NCI-H748 treated with DMSO at 0.1 percent for 48 hours (cell line): ENCODE measurements at places on chromosomes 1 and 21.
A peak's percentile ranks its signal among the peaks of the same experiment; 100 is the strongest.

GRCh38 chr1:174680101-174680500, 232.3 kb downstream of the GPR52 start:
- peak; percentile 9 for DNase-seq

GRCh38 chr1:87759421-87760087, 430.9 kb downstream of the LMO4 start:
- no peak for DNase-seq

- no peak for DNase-seq
Measured at GRCh38 chr1:3898475-3898735, 1.7 kb downstream of the C1orf174 start.

- no peak for DNase-seq
Measured at GRCh38 chr1:216830424-216831210, 107.4 kb upstream of the ESRRG start.

DNA sequence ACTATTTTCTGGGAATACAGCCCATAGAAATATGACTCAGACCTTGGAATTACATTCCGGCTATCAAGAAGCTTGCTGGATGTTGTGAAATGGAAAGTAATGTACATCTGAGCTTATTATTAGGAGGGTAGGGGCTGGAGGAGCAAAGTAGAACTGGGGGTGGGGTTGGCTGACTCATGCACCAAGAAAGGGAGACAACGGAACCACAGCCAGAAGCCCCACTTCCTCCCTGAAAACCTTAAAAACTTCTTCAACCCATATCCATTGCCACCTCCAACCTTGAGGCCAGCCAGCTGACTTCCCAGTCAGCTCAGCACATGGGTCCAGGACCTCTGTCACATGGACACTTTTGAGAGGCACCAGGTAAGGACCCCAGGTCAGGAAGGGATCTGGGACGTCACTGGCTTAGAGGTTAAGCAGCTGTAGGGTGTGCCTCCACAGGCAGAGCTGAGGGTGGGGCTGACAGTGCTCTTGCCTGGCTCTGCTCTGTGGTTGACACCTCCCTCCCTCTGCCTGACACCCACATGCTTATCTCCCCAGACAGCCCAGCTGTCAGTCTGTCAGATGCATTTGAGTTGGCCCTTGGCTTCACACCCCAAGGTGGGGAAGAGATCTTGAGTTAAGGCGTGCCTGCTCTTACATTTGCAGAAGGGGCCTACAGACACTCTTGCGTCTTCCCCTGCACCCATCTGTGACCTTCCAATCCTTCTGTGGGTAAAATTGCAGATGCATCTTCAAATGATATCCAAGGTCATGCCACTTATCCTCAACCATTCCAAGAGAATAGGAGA, 5.7 kb upstream of the ZNF683 start:
- DNase-seq: no peak
